ENCODE measurements at places on chromosomes 2 and 18. TPM values are rescaled to one million over a fixed set of nuclear protein-coding genes. Genes with fewer than 3 reads are reported as not detected.

DNA sequence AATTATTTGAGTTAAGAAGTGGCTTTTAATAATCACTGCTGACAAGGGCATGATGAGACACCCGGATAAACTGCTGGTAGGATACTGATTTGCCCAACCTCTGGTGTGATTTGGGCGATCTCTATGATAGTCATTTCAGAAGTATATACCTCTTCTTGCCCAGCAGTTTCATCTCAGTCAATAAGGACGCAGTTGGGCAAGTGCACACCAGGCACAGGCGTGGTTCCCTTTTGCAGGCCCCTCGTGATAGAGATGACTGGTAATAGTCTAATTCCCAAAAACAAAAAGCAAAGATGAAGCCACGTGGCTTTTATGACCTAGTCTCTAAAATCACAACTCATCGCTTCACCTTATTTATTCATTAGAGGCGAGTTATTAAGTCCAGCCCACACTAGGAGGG lies 246.4 kb downstream of the PRKCE start:
- no peaks in the 10 kb centered on the region for H3K36me3 ChIP-seq
- H3K4me3 ChIP-seq, result no peak overlapping the region
- no peak for DNase-seq
- H3K27ac ChIP-seq, result no peak overlapping the region
- H3K4me1 ChIP-seq, result no peaks in the 10 kb centered on the region

GRCh38 chr2:54258166-54258565 lies 2.1 kb upstream of the TSPYL6 start:
- H3K4me1 ChIP-seq, result no peaks in the 10 kb centered on the region
- H3K4me3 ChIP-seq, result no peak overlapping the region
- H3K36me3 ChIP-seq, result no peaks in the 10 kb centered on the region

The UCN gene
- total RNA-seq, result 2.0 TPM

GRCh38 chr2:118639371-118639770 lies 208.1 kb downstream of the EN1 start:
- no peaks in the 10 kb centered on the region for H3K4me1 ChIP-seq
- H3K27me3 ChIP-seq, result no peaks in the 10 kb centered on the region
- H3K4me3 ChIP-seq, result no peak overlapping the region
- H3K27ac ChIP-seq, result no peak overlapping the region
- H3K36me3 ChIP-seq, result no peaks in the 10 kb centered on the region
- no peak for DNase-seq

The CASP10 gene
- total RNA-seq, result 9.1 TPM

DNA sequence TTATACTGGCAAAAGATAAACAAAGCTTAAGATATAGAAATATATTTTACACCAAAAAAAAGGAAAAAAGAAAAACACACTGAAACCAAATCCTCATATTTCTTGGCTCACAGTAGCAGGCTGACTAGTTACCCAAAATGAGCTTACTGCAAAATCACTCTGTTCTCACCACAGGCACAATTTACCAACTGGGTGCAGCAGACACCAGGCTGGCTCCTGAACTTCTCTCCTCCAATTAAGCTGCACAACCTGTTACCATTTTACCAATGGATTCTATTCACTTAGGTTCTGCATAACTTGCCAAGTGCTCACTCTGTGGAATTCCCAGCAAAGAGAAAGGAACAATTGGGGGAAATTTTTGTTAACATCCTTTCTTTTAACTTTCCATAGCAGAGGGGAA lies 679.3 kb downstream of the ZEB2 start:
- H3K27ac ChIP-seq, result no peak overlapping the region
- H3K4me3 ChIP-seq, result no peak overlapping the region
- H3K36me3 ChIP-seq, result no peaks in the 10 kb centered on the region
- H3K27me3 ChIP-seq, result no peaks in the 10 kb centered on the region
- no peaks in the 10 kb centered on the region for H3K4me1 ChIP-seq

DNA sequence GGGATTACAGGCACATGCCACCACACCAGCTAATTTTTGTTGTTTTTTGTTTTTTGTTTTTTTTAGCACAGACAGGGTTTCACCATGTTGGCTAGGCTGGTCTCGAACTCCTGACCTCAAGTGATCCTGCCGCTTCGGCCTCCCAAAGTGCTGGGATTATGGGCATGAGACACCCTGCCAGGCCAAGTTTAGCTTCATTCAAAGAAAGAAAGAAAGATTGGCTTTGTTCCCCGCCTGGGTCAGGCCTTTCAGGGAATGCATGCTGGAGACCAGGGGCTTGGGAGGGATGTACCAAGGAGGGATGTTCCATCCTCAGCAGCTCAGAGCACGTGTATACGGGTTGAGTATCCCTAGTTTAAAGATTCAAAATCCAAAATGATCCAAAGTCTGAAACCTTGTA lies 283.0 kb downstream of the ALPK2 start:
- H3K27me3 ChIP-seq, result no peaks in the 10 kb centered on the region
- no peak overlapping the region for H3K4me3 ChIP-seq
- H3K4me1 ChIP-seq, result no peaks in the 10 kb centered on the region
- H3K27ac ChIP-seq, result no peak overlapping the region
- H3K36me3 ChIP-seq, result no peaks in the 10 kb centered on the region
- DNase-seq, result no peak

DNA sequence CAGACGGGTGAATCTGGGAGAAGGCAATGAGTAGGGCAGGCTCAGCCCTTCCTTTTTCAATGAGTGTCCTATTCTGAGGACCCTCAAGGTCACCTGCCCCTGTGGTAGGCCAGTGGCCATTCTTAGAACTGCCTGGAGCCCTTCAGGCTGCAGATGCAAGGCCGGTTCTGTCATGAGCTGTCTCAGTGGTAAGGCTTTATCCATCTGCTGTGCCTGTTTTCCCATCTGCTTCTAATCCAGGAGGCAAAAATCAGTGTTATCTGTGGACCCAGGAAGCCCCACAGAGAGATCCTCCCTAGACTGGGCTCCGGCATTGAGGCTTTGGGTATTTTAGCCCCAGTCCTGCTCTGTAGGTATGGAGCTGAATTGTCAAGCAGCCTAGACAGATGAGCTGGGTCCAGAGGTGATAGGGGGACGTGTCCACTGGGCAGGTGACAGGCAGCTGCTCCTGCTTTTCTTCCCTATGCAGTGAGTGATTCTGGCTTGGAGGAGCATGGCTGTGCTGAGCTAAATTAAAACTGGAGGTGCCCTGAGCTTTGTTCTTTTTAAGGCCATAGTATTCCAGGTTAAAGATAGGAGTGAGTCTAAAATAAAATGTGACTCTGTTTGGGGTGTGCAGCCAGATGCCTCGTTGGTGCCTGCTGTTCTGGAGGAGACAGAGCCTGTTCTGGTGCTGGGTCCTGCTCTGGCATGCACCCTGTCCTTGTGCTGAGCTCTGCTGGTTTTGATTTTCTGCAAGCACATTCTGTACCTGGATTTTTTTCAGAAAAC lies 92.5 kb downstream of the FHOD3 start:
- H3K4me1 ChIP-seq, result no peaks in the 10 kb centered on the region
- no peak overlapping the region for H3K27ac ChIP-seq
- no peak overlapping the region for H3K4me3 ChIP-seq
- no peaks in the 10 kb centered on the region for H3K36me3 ChIP-seq
- no peaks in the 10 kb centered on the region for H3K27me3 ChIP-seq

DNA sequence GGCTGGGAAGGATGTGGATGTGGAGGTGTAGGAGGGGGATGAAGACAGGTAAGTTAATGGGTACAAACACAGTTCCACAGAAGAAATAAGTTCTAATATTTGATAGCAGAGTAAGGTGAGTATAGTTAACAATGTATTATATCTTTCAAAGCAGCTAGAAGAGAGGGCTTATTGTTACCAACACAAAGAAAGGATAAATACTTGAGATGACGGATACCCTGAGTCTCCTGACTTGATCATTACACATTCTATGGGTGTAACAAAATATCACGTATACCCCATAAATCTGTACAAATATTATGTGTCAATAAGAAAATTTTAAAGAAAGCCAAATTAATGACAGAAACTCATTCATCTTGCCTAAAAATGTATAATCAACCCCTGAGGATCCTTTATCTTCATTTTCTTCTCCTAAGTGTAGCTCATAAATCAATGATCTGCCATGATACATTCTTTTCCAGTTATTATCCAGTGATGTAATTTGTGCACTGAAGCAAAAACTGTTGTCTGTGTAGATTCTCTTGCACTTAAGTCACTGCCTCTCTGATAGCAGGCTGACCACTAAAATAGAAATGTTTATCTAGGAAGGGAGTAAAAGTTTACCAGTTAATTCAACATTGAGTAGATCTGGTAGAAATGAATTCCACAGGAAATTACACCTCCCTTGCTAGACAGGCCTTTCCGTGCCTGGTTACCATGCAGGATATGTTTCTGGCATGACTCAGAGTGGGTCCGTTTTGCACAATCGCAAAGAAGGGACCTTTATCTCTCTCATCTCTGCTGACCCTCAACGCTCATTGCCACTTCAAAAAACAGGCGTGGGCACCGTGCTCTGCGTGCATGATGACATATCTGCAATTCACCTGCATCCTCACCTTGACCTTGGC lies 249.7 kb upstream of the NCKAP5 start:
- DNase-seq, result no peak
- no peak overlapping the region for H3K4me3 ChIP-seq
- no peak overlapping the region for H3K27ac ChIP-seq
- H3K4me1 ChIP-seq, result no peaks in the 10 kb centered on the region
- H3K27me3 ChIP-seq, result no peaks in the 10 kb centered on the region
- H3K36me3 ChIP-seq, result no peaks in the 10 kb centered on the region
